ENCODE measurements at places on chromosomes 5 and 9.

DNA sequence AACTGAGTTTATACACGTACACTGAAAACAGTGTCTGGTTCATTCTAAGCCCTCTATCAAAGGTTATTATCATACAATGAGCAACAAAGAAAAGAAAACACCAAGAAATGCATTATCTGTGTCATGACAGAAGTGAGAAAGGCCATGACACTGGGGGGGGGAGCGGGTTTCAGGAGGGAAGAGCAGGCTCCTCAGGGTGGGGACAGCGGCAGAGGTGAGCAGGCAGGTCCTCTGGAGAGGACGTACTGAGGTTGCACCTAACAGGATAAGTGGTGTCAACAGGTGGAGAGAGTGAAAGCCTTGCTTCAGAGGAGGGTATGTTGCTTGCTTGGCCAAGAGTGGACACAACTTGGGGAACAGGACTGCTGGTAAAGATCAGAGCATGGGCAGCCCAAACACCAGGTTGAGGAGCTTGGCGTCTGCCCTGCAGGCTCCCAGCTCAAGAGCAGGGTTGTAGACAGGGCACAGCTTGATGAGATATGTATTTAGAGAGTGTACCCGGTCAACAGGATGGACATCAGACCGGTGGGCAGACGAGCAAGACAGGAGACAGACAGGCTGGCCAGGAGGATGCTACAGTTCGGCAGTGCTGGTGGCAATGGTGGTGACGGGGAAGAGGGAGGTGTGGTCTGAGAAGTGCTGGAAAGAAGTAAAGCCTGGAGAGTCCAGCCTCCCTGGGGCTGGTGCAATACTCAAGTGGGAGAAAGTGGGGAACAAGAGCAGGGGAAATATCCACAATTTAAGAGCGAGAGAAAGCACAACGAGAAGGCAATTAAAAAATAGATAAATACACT lies 10.3 kb downstream of the WHRN start:
- DNase-seq = no peak

- no peak for DNase-seq
These were observed 201.7 kb downstream of the BNC2 start for GRCh38 chr9:16668734-16669295.

DNA sequence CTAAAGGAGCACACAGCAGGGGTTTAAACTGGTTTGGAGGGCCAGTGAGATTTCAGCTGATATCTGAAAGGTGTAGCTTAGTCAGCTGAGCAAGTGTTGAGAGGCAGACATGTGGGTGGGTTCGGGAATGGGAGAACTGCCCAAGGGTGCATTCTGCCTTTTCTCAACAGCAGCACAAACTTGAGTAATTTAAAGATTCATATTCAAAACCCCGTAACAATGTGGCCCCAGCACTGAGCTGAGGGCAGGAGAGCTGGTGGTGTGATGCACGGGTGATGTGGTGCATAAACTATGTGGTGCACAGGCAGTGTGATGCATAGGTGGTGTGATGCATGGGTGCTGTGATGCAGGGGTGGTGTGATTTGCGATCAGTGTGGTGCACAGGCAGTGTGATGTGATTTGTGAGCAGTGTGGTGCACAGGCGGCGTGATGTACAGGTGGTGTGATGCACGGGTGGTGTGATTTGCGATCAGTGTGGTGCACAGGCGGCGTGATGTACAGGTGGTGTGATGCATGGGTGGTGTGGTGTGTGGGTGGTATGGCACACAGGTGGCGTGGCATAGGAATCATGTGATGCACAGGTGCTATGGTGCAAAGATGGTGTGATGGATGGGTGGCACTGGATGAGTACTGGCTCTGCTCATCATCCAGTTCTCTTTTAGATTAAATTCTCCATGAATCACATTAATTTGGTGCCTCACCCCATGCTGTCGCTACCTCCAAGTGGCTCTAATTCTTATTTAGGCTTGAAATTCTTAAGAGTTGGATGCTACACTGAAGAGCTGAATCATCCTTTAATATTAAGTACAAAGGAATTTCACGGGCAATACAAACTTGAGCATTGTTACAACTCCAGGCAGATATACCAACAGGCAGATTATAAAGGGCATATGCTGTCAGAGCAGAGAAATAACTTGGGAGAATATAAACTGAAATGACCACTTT lies 53.6 kb downstream of the DAP start:
- no peak for DNase-seq

DNA sequence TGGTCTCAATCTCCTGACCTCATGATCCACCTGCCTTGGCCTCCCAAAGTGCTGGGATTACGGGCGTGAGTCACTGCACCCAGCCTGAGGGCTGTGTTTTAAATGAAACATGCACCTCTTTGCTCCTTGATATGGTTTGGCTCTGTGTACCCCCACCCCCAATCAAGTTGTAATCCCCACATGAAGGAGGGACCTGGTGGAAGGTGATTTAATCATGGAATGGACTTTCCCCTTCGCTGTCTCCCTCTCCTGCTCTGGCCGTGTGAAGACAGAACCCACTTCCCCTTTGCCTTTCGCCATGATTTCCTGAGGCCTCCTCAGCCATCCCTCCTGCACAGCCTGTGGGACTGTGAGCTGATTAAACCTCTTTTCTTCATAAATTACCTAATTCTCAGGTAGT lies 12.5 kb upstream of the NOTCH1 start:
- no peak for DNase-seq

DNA sequence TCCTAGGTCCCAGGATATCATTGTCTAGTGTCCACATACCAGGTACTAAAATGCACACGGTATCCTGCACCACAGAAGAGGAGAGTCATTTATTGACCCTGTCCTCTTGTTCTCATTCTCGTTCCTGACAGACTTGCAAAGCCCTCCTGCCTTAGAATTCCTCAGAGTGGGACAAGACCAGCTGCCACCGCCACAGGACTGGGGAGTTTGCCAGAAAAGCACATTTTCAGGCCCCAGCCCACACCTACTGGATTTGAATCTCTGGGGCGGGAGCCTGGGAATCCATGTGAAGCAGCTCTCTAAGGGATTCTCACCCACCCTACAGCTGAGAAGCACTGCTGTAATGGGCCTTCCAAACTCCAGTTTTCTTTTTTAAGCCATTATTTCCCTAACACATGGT lies 68.0 kb upstream of the FANCC start:
- no peak for DNase-seq

DNA sequence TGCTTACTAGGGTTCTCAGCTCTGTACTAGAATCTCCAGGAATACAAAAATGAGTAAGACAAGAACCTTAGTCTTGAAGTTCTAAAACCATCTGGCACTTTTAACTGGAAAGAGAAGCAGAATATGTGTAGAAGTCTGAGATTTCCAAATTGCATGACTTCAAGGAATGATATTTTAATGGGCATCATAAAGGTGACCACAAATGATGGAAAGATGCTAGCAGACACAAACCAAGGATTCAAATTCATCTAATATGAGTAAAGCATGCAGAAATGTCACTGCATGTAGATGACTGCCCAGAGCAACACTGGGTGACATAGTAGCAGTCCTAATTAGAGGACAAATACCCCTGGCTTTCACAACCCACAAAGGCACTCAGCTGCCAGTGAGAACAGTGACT lies 117.2 kb downstream of the RPS23 start:
- DNase-seq = no peak

DNA sequence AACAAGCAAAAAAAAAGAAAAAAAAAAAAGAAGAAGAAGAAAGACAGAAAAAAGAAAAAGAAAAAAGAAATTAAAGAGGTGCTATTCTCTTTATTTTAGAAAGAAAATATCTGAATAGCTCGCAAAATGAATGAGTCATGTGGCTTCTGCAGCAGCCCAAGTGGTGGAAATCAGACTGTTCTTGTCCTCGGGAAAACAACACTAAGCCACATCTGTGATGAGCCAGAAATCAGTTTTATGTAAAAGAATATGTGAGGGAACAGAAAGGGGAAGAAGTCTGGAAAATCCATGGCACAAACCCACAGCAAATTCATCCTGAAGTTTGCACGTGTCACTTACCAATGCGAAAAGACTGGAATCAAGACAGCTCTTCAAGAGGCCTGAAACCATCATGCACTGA lies 118.7 kb upstream of the GAS1 start:
- DNase-seq = no peak

- DNase-seq = no peak
These were observed at the start of gene MZB1 for GRCh38 chr5:139389701-139390638. MZB1 (minus strand) TSS chr5:139389913; CDS start chr5:139389856, 57 bp downstream.

- DNase-seq = no peak
These were observed 132.7 kb upstream of the MTAP start for GRCh38 chr9:21669701-21670100.

GRCh38 chr9:101536938-101537337 lies 3.3 kb downstream of the RNF20 start:
- no peak for DNase-seq

- DNase-seq = no peak
These were observed 14.1 kb downstream of the POLR3G start for GRCh38 chr5:90488791-90489190.

DNA sequence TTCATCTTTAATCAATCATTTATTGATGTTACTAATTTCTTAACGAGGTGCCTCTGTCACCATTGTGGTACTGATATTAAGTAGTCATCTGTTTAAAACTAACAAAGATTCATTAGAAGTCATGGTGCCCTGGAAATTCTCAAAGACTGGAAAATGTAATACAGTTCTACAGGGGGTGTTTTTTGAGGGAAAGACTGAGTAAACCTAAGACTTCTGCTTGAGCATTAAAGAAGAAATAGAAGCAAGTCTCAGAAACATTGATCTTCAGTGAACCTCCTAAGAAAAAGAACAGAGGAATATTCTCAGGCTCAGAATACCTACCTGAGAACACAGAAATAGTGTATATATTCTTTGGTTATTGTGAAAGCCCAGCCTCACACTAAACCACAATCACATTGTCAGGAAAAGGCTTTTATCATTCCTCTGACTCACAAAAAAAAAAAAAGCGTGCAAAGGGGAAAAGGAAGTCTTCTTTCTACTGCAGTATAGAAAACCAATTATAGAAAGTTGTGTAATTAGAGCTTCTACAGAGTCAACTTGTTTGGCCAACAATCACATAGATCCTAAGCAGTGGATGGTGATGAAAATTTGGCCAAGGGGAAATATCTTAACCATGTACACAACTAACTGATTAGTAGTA lies 60.8 kb downstream of the HINT1 start:
- no peak for DNase-seq

DNA sequence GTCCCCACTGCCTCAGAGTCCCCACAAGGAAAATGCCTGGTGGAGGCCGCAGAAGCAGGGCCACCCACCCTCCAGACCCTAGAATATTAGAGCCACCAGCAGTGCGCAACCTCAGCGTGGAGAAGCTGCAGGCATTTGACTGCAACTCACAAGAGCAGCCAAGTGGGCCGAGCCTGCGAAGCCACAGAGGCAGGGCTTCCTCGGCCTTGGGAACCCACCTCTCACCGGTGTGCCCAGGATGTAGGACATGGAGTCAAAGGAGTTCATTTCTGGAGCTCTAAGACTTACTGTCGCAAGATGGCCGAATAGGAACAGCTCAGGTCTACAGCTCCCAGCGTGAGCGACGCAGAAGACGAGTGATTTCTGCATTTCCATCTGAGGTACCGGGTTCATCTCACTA lies 397.9 kb upstream of the PIK3R1 start:
- DNase-seq = no peak

DNA sequence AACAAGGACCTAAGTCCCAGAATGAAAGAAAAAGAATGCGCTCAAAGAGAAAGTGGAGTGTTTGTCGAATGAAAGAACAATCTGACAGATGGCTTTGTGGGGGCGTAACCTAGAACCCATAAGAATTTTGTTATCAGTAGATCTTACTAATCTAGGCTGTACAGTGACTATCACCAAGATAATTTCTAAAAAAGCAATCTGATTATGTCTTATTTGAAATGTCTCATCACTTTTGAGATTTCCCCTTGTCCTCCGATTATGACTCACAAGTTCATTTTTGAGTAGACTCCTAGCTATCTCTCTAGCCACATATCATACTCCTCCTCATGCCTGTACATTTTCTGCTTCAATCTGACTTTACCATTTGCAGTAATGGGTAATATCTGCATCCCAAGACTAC lies 135.6 kb upstream of the SMARCA2 start:
- DNase-seq = no peak

DNA sequence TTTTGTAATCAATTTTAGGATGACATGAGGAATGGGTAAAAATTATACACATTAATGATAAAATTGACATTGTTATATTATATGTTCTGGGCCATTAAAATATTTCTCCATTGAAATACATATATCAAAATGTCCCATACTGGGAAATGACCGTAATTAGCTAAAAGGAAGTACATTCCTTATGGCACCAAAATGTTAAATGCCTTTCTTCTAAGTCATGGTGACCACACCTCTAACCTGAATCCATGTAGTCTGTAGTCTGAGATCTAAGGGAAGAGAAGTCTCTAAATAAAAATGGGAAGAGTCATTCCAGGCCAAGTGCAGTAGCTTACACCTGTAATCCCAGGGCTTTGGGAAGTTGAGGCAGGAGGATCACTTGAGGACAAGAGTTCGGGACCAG lies 10.0 kb upstream of the GDA start:
- no peak for DNase-seq

DNA sequence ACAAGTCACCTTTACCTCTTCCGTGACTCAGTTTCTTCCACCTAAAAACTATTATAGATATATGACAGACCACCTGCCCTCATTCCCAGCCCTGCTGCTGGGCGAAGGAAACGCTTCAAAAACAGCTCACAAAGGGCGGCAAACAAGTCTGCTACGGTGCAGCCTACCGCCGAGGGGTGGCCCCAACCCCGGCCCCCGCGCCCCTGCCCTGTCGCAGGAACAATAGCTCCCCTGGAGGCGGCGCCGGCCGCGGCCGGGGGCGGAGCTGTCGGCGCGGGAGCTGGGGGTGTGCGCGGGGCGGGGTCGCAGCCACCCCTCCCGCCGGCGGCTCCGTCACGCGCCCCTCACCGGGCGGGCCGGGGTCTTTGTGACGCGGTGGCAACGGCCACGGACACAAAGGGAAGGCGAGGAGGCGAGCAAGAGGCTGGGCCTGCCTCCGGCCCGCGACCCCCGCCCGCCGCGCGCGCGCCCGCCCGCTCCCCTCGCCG lies at the start of gene TMEFF1:
TMEFF1 (plus strand) TSS at position 362 of the 488 bp plus-strand sequence. CDS start 396 bp downstream, outside the sequence.
- DNase-seq = peak; percentile 77

DNA sequence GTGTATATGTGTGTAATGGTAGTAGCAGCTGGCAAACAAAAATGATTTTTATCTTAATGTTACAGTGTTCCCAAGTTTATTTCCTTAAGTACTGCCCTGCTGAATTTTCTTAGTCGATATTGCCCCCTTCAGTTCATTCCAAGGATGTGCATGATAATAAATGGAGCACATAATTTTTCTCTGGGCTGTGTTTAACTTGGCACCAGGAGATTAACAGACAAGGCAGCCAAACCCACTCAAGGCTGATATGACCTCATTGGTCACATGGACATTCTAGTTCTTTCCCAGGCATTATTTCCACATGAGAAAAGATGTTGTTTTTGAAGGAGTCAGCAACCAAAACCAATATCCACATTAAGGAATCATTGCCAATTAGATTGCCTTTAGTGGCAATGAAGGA lies 61.8 kb downstream of the COX7C start:
- DNase-seq = no peak

DNA sequence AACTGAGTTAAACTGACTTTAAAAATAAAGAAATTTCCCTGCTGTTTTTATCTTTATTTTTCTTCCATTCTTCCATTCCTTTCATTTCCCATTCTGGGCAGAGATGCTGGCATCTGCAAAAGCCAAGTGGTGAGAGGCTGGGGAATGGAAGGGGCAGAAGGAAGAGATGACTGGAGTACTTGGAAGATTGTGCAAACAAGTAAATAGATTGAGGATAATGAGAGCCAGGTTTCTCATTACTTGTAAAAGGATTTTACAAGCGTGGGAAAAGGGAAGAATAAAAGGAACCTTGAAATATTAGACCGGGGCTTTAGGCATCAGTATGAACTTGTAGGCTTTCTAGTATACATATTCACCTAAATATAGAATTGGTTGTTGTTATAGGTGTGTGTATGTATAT lies 341.2 kb downstream of the CAAP1 start:
- no peak for DNase-seq

GRCh38 chr5:170541146-170541769 lies 37.4 kb downstream of the KCNIP1 start:
- DNase-seq = no peak

Data from mesothelial cell of epicardium (in vitro differentiated cells).